ENCODE measurements at places on chromosomes 6 and 20.
A peak's percentile ranks its signal among the peaks of the same experiment; 100 is the strongest.

DNA sequence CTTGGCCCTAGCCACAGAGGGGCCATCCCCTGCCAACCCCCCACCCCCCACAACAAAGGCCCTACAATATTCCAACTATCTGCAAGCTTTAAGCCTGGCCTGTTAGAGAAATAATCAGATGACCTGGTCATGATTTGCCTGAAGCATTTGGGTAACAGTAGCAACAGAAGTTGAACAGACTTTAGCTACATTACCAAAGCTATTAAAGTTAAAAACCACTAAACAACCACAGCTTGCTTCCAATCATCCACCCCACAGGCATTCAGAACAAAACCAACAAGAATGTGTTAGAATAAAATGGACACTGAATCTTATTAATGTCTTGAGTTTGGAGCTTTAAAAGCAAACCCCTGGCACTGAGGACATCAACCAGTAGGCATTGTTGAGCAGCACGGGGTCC is 250.9 kb downstream of the LRFN2 start:
- no peak for DNase-seq

- DNase-seq: no peak
Measured at GRCh38 chr6:157563611-157564284, 182.8 kb downstream of the ZDHHC14 start.

GRCh38 chr6:71544906-71545305 is 256.3 kb downstream of the OGFRL1 start:
- no peak for DNase-seq

DNA sequence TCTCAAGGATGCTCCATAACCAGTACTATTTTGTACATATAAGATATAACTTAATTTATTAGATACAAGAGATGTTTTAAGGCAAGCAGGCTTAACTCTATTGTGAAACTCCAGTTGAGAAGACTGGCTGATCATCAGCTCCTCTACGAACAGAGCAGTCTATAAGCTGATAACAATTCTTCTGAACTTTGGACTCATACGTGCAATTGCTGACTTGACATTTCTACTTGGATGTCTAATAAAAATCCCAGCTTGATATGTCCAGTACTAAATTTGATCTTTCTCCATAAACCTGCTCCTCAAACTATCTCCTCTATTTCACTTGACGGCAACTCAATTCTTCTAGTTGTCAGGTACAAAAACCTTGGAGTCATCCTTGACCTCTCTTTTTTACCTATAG is 141.9 kb downstream of the HS3ST5 start:
- DNase-seq: no peak

DNA sequence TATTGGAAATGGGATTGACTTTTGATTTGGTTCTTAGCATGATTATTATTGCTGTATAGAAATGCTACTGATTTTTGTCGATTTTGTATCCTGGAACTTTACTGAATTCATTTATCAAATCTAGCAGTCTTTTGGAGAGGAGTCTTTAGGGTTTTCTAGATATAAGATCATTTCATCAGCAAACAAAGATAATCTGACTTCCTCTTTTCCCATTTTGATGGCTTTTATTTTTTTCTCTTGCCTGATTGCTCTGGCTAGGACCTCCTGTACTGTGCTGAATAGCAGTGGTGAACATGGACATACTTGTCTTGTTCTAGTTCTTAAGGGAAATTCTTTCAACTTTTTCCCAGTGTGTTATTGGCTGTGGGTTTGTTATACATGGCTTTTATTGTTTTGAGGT is 64.6 kb downstream of the ZC2HC1B start:
- no peak for DNase-seq

GRCh38 chr6:6439778-6440177 is 119.3 kb upstream of the F13A1 start:
- no peak for DNase-seq

GRCh38 chr20:24998631-24999445 is 6.3 kb upstream of the APMAP start:
- DNase-seq: no peak

DNA sequence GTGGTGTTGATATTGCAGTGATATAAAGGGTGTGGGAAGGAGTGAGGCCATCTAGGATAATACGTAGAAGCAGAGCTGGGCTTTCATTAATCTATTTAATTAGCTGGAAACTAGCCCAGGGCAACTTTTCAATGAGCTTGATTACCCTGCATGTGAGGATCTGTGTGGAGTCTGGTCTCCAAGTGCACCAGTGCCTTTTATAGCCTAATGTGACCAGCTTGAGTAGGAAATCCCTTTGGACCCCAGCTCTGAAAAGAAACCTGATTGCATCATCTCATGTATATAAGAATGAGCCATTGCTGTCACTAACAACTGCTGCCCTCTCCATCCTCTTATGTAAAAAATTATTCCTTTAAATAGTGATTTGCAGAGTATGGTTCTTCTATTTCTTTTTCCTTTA is 72.6 kb downstream of the CD109 start:
- DNase-seq: no peak

GRCh38 chr6:16764188-16764950 is 3.1 kb upstream of the ATXN1 start:
- DNase-seq: no peak

- no peak for DNase-seq
Measured at GRCh38 chr6:114638341-114638740, 295.5 kb upstream of the HS3ST5 start.

DNA sequence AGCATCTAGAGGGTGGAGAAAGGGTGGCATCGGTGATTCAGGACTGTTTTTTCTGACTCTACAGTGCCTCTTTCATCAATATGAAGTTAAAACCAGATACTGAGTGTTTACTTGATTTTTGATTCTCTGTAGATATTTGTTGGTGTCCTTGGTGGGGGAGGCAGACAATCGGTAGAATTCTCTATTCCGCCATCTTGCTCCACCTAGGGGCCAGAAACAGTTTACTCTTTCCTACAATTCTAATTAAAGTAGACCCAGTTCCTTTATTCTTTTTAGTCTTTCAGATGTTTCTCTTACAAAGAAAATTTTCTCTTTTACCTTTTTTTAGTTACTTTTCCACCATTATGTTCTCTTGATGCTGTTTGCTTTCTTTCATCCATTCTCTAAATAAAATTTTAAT is 162.1 kb upstream of the RAB32 start:
- DNase-seq: no peak

DNA sequence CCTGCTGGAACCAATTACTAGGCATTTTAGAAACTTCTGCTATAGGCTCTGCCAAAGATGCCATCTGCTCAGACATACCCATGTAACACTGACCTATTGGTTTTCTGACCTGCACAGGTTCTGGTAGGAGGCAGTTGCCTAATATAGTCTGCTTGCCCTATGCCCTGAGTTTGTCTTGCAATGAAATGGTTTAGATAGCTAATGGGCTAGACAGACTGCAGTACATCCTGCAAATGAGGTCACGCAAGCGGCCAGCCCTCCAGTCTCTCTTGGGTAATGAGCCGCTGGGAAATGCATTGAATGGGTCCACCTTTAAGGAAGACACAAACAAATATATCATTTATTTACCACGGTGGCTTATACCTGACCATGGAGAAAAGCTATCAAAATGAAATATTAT is 90.6 kb upstream of the B3GAT2 start:
- DNase-seq: no peak

DNA sequence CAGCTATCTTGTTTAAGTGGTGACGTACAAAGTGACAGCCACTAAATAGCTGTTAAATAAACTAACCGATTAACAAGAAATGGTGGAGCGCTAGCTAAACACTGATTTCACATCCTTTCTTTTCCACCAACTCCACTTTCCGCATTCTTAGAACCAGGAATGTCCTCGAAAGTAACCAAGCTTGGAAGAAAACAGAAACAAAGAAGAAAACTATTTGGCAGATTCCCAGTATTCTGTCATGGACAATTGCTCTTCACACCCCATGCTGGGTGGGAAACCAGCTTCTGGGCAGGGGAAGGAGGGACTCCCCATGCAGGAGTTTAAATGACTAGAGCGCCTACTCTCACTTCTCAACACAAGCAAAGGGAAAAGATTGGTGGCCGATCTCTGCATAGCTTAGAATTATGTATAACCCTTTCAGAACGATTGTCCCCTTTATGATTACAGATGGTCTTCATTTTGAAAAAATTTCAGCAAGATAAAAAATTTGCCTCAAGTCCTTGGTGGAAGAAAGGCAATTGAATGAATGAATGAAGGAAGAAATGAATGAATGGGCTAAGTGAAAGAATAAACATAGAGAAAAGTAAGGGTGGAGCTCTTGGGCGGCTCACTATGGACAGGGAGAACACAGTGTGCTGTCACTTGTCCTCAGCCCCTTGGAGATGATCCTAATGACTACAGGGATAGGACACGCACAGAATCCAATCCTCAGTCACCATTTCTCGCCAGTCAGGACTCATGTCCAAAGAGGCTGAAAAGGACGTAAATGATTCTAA is 148.7 kb upstream of the NEDD9 start:
- no peak for DNase-seq

- peak; percentile 40 for DNase-seq
Measured at GRCh38 chr6:13923527-13924145, 1.1 kb upstream of the RNF182 start.

DNA sequence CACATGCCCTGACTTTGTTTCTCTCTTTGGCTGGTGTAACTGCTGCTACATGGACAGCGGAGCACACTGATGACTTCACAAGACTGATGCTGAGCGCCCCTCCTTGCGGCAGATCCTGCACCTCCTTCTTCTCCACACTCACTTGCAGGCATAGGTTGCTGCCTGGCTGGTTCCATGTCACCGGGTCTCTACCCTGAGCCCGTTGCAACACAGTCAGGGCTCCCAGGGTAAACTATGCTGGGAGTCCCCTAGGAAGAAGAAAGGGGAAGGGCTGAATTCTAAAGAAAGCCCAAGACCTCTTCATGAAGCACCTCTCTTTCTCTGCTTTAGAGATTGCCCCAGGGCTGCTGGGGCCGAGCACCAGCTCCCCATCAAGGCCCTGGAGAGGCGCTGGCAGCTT is 83.3 kb upstream of the DUSP22 start:
- DNase-seq: no peak

- DNase-seq: no peak
Measured at GRCh38 chr20:58531657-58532056, 16.5 kb upstream of the APCDD1L start.

DNA sequence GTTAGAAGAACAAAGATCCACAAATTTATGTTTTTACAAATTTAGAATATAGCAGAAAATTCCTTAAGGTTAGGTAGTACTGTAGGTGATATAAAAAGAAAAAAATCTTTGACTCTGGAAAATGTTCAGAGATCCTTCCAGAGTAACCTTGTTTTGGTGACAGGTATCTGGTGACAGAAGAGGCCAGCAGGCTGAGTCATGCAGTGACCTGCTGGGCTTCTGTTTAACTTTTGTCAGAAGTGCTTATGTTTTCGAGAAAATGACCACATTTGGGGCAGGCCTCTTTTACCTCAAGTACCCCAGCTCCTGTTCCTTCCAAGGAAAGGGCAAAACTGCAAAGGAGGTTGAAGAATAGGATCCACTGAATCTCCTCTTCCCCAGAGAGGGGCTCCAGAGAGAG is 10.5 kb upstream of the CLDN20 start:
- no peak for DNase-seq

DNA sequence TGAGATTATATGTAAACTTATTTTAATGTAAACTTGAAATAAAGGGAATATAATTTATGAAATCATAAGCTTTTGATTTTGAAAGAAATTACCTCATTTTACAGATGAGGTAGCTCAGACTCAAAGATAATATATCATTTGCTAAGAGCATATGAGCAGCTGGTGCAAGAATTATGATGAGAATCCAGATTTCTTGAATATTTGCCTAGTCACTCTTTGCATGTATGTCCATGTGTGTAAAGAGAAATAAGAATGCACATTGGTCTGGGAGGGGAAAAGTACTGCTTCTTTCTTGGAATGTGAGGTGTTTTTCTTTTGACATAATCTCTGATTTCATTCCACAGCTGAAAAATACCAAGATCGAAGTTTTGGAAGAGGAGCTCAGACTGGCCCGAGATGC is 11.1 kb upstream of the SNRNP48 start:
- DNase-seq: no peak

DNA sequence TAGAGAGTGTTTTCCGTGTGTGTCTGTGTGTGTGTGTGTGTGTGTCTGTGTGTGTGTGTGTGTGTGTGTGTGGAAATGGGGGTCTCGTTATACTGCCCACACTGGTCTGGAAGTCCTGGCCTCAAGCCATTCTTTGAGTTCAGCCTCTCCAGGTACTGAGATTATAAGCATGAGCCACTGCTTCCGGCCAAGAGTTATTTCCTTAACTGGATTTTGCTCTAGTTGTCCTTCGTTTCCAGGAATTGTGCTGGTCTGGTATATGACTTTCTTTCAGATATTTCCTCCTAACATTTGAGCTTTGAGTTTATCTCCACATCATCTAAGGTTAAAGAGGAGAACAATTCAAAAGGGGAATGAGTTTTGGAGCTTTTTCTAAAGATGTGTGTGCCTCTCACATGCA is 124.8 kb downstream of the SH3BGRL2 start:
- no peak for DNase-seq

DNA sequence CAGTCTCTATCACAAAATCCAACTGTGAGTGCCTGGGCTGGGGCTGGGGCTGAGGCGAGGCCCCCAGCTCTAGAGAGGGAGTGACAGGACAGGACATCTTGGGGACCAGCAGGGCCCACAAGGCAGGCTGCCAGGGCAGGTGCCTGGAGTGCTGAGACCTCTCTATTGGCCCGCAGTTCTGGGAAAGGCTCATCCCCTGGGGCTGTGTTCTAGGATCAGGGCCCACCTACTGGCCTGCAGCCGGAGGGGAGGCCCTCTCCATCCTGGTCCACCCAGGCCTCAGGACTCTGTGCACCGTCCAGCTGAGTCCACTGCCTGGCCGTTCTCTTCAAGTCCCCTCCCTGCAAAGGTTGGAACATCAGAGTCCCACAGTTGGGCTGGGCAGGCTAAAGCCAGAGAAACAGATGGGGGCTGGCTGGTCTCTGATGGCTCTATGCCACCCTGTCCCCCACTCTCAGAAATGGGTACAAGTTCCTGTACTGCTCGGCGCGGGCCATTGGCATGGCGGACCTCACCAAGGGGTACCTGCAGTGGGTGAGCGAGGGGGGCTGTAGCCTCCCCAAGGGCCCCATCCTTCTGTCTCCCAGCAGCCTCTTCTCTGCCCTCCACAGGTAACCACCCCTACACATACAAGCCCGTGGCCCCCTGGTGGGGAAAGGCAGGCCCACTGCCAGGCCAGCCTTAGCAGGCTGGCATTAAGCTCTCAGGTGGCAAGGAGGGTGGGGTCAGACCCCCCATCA is 9.0 kb downstream of the EMILIN3 start:
- no peak for DNase-seq

DNA sequence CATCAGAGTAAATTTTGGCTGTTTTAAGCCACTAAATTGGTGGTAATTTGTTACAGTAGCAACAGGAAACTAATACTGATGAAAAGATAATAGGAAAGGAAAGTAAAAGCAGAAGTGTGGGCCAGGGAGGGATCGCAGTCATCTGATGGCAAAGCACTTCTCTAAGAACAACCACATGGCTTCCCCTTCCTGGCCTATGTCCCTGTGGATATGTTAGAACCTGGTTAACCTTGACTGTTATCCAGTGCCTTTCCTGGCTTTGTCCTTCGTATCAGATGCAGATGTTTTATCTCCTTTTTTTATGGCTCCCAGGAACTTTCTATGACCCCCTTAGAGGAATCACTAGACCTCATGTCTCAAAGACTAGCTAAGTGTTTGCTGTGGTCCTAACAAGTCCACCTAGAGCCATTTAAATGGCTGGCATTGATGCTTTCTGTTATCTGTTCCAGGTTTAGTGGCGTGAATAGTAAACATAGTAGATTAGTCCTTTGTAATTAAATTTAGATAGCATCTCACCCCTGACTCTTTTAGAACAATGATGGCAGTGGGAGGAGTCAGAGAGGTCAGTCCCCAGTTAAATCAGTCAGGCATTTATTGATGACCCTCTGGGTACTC is 79.2 kb upstream of the PHACTR2 start:
- DNase-seq: no peak

GRCh38 chr6:153087436-153087835 is 43.6 kb downstream of the RGS17 start:
- DNase-seq: no peak

Data from hepatic stellate cell (primary cell).